Activated CD4-positive, alpha-beta T cell treated with anti-CD3 and anti-CD28 coated beads, Interleukin-2, amount 10 ng/mL, durations not matched to agents 24 days and 14 days (primary cell): ENCODE measurements at places on chromosomes 1 and 21.

- no peak for DNase-seq
Observed at GRCh38 chr1:212873518-212873917, 15.4 kb downstream of the FLVCR1 start.

- no peak for DNase-seq
Observed at GRCh38 chr1:177053648-177054047, 110.9 kb downstream of the ASTN1 start.

DNA sequence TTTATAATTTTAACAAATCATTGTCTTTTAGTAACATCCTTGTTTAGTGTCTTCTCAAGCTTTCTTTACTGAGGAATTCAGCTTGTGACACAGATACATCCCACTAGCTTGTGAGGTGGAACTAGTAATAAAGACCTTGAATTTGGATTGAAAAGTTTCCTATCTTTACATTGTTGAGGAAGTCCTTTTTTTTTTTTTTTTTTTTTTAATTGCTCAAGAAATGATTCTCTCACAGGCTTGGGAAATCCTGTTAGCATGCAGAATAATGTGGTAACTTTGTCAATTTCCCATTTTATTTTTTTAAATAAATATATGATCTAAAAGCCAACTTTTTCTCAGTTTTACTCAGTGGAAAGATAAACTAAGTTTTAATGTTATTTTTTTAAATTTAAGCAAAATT is 15.8 kb downstream of the DENND2D start:
- no peak for DNase-seq

GRCh38 chr1:196669693-196670092 is 17.9 kb downstream of the CFH start:
- no peak for DNase-seq

DNA sequence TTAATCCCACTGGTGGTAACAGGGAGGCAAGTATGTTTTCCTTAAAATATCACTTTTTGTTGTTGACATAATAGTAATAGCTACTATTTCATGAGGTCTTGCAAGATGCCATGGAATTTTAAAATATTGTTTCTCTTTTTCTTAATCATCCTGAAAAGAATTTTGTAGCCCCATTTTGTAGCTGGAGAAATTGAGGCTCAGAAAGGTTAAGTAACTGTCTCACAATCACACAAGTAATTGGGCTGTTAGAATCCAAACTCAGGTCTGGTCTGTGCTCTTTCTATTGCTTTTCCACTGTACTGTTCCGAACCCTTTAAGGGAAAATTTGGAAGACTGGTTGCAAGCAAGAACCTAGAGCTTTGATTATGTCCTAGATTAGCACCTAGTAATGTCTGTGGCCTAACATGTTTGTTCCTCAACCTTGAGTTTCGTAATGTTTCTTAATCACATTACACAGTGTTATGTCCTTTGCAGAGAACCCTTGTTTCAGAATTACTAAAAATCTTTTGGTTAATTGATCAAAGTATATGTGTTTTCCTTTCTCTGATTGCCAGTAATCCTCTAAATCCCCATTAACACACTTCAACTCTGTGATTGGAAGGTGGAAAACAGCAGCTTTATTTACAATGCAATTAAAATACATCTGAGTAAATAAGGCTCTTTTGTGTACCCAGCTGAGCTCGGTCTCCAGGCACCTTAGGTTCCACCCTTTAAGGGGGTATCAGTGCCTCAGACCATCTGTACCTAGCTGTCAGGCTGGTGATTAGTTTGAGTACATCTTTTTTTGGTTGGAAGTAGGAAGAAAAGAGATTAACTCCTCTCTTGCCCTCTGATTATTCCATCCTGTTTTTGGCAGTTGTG is 10.4 kb downstream of the LRRC42 start:
- DNase-seq, result no peak

- DNase-seq, result no peak
Observed at GRCh38 chr21:41124641-41125201, 43.2 kb upstream of the BACE2 start.

DNA sequence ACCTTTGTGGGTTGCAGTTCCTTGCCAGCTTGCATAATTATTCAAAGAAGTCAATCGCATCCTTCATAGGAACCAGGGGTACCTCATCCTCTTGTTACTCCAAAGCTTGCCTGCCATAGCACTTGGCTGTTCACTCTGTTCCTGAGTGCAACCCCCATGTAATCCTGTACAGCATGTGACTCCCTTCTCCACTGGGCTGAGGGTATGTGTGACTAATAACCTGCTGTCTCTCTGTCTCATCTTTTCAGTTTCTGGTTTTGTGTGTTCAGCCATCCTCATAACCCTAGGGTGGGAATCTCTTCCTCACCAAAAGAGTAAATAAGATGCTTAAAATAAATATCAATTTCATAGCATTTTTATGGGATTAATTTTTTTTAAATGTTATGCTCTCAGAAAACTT is 351.9 kb downstream of the S1PR1 start:
- no peak for DNase-seq

- no peak for DNase-seq
Observed at GRCh38 chr1:220550811-220551399, 23.0 kb downstream of the MARK1 start.

GRCh38 chr1:172679000-172679772 is 20.3 kb downstream of the FASLG start:
- DNase-seq, result no peak

GRCh38 chr1:6490181-6491080 is 1.0 kb downstream of the PLEKHG5 start:
- peak; percentile 90 for DNase-seq

DNA sequence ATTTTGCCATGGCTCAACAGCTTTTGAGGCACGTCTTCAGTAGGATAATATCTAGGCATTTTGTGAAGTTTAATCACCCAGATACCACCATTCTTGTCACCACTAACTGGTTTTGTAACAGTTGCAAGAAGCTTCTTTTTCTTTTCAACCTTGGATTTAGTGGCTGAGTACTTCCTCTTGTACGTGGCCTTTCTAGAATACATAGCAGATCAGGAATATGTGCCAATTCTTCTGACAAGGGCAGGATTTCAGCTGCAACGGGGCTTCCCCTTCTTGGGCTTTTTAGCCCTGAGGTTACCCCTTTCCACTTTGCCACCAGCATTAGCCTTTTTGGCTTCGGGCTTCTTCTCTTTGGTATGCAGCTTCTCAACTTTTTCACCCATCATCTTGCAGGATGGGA is 79.3 kb upstream of the WARS2 start:
- no peak for DNase-seq

DNA sequence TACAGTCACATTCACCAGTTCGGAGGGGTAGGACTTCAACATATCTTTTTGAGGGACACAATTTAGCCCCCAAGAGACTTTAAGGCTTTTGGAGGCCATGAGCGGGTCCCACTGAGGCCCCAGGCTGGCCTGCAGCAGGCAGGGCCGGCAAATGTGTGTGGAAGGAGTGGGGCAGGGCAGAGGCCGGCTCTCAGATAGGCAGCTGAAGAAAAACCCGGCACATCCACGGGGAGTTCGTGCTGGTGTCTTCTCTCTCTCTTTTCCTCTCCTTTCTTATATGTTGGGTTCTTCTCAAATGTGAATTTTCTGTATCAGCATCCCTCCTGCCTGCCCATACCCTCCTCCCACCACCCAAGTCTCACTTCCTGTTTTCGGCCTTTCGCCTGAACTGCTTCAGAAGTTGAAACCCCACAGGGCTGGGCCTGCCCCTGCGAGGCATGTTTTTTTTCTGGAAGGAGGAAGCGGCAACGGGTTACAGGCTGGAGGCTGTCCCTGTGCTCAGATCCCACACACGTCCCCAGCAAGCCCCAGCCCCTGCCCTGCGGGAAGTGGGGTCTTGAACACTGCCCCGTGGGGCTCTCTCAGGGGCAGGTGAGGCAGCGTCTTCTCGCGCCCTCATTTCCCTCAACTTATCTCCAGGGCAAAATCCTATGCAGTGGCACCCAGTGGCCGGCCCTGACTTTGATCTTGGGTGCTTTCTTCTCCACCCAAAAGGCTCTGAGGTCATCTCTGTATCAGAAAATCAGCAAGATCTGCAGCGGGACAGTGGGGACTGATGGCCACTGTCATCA is 9.7 kb upstream of the UMODL1 start:
- peak; percentile 76 for DNase-seq

GRCh38 chr1:162028726-162029125 is 5.1 kb upstream of the OLFML2B start:
- no peak for DNase-seq

- no peak for DNase-seq
Observed at GRCh38 chr1:52914463-52914862, 7.1 kb downstream of the ECHDC2 start.

- DNase-seq, result no peak
Observed at GRCh38 chr1:37127254-37127748, 93.0 kb upstream of the GRIK3 start.

DNA sequence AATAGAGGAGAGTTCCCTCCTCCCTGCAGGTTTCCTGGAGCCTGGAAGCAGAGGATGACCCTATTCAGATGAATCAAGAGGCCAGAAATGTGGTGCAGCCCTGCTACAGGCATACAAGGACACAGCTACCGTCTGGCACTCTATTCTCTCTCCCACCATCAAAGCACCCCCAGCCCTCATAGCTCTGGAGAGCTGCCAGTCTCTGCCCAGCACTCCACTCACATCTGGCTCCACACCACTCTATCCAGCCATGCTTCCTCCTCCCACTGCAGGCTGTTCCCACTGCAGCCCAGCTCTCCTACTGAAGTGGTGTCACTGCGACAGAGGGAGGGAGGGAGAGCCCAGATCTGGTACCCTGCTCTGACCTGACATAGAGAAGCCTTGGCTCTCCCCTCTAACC is 18.4 kb downstream of the SYT2 start:
- DNase-seq, result no peak

DNA sequence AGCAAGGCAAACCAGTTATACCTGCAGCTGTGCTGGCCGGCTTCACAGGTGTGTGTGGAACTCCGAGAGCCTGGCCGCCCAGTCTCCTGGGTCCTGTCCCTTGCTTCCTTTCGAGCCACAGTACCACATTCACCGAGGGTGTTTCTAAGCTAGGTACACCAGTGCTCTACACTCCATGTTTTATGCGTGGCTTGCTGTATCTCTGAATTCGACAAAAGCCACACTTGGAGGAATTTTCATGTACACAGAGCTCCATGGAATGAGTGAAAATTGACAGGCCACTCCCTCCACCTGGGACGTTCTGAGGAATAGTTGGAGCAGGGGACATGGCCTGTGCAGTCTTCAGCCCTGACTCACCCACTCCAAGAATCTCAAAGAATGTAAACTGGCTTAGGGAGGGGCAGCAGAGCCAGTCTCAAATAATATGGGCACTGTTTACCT is 14.0 kb downstream of the ETS2 start:
- DNase-seq, result no peak

DNA sequence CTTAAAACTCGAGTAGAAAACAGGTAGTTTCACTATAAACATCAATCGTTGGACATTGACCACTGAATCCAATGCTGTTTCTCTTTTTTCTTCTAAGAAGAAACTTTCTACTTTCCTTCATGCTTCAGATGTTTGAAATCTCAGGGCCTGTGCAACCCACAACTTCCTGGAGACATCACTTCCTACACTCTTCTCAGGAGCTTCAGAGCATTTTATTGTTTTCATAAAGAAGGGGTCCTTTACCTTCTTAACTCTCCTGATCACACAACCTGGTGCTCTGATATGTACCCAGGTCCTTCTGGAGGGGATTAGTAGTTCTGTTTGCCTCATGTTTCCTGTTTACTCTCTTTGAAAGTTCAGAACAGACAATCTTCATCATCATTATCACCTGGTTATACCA is 113.0 kb upstream of the VAV3 start:
- peak; percentile 69 for DNase-seq

GRCh38 chr1:174964972-174965361 is 34.8 kb upstream of the CACYBP start:
- DNase-seq, result peak; percentile 78

- DNase-seq, result peak; percentile 89
Observed at GRCh38 chr1:112501810-112502641, 6.7 kb upstream of the WNT2B start.

DNA sequence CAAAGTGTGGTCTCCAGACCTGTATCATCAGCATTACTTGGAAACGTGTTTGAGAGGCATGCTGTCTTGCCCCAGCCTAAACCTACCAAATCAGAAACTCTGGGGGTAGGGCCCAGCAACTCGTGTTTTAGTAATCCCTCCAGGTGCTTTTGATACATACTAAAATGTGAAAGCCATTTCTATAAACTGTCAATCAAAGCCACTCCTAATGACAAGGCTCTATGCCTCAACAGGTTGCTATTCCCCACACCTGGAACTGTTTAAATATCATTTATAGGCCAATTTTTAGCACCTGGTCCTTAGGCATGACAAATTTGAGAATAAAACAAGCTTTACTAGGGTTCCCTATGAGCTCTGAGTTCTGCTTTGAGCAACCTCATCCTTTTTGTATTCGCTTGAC is 158.7 kb upstream of the NR5A2 start:
- DNase-seq, result no peak

DNA sequence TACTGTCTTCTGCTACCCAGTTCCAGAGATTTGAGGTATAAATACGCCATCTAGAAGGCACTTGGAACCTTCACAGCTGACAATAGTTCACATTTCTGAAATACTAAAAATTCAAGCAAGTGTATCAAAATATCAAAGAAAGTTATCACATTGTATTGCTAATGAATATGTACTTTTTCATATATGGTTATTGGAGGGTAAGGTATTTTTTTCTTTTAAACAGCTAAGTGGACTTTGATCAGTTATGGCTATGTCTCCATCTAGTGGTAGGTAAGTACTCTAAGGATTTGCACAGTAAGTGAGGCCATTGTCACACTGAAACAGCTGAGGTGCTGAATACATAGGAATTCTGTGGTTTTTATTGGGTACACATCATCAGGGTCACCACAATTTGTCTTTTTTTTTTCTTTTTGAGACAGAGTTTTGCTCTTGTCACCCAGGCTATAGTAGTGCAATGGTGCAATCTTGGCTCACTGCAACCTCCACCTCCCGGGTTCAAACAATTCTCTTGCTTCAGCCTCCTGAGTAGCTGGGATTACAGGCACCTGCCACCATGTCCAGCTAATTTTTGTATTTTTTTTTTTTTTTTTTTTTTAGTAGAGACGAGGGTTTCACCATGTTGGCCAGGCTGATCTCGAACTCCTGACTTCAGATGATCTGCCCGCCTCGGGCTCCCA is 49.1 kb upstream of the CR2 start:
- DNase-seq, result peak; percentile 69

GRCh38 chr1:70767377-70767776 is 280.2 kb downstream of the PTGER3 start:
- no peak for DNase-seq

GRCh38 chr21:45940621-45941337 is 40.8 kb upstream of the COL6A1 start:
- DNase-seq, result no peak

DNA sequence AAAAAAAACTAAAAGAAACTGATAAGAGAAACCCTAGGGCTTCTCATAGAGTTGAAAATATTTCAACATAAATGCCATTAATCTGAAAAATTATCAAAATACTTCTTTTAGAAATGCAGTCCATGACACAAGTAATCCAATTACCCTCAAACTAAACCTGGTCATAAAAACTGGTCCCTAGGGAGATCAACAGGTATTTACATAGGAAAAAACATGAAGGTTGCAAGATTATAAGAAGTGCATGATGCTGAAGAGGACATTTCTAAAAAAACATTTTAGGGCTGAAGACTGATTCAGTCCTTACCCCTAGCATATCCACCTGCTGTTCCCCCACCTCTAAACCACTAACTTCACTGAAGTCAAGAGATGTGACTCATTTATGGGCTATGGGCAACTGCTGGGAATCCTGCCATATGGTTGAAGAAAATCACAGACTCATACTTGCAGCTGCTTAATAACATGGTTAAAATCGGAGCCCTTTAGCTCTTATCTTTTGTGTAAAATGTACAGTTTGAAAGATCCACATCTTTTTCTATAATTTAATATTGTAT is 131.0 kb upstream of the RUNX1 start:
- DNase-seq, result no peak

GRCh38 chr1:1782399-1783221 is 4.3 kb upstream of the NADK start:
- peak; percentile 75 for DNase-seq
